Brain pericyte (primary cell): ENCODE measurements at places on chromosomes 2 and 18.

DNA sequence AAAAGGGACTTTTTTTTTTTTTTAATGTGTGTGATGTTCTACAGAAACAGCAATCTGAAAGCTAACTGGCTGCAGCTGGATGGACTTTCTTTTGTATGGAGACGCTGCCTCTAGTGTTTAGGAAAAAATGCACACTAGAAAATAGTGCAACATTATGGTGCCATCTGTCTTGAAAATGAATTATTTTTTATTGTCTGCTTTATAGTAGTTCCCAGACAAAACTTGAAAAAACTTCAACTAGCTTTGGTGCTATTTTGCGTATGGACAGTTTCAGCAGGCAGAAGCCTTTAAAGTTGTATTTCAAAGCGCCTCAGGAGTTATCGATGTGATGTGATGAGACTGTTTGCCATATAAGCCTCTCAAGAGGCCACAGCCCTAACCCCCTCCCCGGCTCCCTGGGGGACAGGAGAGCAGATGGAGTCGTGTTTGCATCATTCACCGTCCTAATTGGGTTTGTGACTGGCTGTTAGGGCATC, 86.9 kb downstream of the LTBP1 start:
- DNase-seq = no peak

DNA sequence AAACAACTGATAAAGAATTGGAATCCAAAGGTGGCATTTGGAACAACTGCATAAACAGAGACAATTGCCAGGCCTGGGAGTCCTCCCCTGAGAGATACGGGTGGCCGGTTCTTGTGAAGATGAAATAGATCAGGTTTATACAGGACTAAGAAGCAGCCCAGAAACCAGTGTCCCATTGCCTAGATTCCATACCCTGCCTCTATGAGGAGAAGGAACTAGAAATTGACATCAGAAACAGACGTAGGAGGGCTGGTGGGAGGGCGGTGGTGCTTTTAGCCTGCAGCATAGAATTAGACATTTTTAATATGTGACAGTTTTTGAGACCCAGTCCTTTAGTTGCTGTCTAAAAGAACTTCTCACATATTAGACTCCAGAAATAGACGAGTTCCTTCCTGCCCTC, 11.8 kb upstream of the SH3BP4 start:
- DNase-seq = no peak

- DNase-seq = no peak
Measured at GRCh38 chr18:69998523-69998987, 50.9 kb upstream of the CD226 start.

DNA sequence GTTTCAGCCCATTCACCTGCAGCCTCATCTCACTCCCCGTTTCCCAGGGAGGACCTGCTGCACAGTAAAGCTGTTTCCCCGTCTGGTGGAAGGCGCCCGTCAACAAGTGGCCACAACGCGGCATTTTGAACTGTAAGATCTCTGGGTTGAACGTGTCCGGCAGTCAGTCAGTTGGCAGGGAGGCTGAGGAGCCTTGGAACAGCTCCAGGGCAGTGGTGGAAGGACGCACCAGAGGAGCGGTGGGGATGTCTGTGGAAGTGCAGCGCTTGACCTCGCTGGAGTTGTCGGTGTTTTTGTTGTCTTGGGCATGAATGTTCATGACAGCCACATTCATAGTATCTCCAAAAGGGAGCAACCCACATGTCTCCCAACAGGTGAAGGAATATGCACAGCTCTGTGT, 31.4 kb upstream of the MBP start:
- no peak for DNase-seq

DNA sequence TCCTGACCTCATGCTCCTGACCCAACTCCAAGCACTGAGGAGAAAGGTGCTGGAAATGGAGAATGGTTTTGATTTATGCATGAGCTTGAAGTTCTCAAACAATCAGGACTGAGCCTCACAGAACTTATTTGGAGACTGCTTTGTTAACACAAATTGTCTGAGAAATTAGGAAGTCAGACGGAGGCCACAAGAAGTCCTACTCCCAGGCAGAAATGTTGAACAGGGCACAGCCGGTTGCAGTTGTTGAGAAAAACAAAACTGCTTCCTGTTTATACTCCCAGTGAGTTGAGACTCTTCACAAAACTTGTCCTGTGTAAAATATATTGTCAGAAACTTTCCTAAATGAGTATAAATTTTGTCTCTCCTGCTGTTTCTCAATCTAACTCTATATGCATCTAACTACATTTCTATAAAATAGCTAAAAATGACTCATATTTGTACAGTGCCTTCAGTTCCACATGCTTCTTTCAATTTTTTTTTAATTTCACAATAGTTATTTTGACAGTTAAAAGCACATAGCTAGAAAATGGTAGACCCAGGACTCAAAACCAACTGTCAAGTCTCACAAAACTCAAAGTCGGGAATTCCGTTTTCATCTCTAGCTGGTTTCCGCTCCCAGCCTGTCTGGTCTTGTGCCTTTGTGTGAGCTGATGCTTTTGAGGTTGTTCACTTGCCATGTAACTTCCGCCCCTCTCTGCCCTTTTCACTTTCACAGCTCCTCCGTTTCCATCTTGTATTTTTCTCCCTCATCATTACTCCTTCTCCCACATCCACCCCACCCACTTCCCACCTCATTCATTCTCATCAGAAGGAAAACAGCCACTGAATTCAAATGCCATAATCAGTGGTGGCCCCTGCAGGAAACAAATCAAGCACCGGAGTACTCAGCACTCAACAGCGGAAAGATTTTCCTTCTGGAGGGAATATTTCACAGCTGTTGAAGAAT, 215.0 kb downstream of the SUCLG1 start:
- DNase-seq = no peak
